ENCODE measurements at places on chromosomes 3 and 15.

DNA sequence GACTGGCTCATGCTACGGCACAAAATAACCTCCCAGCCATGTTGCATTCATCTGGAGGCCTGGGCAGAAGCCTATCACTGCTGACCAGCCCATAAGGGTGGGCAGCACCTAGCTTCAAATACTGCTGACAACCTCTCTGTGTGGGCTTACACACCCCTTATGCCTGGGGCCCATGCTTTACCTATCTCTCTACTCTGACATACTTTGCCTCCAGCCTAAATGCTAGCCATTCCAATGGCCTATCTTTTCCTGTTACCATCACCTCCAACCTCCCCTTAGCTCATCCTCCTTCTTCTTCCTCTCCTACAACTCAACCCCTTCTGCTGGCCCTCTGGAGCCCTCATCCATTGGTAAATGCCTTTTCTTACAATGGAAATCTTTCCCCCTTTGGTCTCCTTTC lies 41.0 kb upstream of the PPP2R3A start:
- no peak for DNase-seq

GRCh38 chr3:77931255-77932009 lies 891.5 kb downstream of the ROBO2 start:
- DNase-seq, result no peak

DNA sequence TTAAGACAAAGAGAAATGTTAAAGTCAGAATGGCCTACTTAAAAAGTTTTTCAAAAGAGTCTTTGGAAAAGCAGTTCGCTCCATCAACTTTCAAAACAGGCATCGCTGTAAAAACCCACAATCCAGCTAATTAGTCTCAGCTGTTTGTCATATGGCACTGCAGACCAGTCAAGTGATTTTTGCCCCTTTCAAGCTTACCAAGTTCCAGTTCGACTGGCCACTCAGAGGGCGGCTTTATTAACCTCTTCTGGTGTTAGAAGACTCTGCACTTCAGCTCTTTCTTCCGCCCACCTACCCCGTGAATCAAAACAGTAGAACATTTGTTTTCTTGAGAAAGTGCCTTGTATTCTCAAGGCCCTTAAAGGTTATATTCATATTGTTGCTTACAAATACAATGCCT lies 19.3 kb downstream of the RAB27A start:
- DNase-seq, result no peak

GRCh38 chr3:27827041-27827440 lies 104.9 kb upstream of the EOMES start:
- no peak for DNase-seq

DNA sequence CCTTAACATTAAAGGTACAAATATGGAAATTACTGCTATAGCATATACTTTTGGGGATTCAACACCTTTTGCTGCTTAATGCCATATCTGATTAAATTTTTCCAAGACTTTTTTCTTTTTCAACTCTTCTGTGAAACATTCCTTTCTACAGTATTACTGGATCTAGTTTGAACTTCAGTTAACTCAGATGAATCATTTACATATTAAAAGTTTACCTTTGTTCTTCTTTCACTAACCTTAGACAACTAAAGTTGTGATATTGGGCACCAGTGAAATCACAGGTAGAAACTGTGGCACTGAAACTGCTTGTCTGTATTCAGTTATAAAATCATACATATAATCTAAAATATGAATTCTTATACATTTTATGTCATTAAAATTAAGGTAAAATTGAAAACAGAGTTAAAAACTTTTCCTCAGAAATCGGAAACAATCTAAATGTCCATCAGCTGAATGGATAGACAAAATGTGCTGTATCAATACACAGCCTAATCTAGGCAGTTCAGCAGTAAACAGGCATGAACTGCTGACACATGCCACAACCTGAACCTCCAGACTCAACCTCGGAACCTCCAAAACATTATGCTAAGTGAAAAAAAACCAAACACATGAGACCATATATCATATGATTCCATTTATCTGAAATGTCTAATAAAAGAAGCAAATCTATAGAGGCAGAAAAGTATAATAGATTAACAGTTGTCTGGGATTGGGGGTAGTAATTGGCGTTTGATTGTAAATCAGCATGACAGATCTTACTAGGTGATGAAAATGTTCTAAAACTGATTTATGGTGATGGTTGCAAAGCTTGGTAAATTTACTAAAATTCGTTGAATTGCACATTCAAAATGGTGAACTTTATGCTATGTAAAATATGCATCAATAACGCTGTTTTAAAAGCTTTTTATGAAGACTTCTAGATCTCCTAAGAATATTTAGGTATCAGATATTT lies 50.0 kb downstream of the PPARG start:
- no peak for DNase-seq

GRCh38 chr15:71597637-71598036 lies 212.7 kb upstream of the NR2E3 start:
- DNase-seq, result no peak

- no peak for DNase-seq
Measured at GRCh38 chr3:96619475-96619874, 194.9 kb upstream of the EPHA6 start.

- DNase-seq, result no peak
Measured at GRCh38 chr3:37249717-37250116, 75.3 kb upstream of the LRRFIP2 start.

DNA sequence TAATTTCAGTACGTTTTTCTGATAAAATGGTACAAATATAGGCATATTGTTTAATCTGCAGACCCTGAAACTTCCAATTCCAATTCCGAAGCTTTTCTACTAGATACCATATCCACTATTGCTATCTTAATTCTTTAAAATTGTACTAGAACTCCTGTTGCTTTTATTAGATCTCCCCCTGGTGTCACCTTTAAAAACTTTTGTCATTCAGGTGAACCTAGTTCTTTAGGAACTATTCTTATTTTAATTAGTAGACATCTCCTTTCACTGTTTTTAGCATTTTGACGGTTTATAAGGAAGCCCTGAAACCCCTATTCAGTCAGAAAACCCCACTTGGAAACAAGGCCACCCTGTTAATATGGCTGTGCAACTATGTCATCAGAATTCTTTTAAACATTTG lies 22.3 kb downstream of the C2CD4B start:
- no peak for DNase-seq
